ENCODE measurements at places on chromosomes 5 and 9.

DNA sequence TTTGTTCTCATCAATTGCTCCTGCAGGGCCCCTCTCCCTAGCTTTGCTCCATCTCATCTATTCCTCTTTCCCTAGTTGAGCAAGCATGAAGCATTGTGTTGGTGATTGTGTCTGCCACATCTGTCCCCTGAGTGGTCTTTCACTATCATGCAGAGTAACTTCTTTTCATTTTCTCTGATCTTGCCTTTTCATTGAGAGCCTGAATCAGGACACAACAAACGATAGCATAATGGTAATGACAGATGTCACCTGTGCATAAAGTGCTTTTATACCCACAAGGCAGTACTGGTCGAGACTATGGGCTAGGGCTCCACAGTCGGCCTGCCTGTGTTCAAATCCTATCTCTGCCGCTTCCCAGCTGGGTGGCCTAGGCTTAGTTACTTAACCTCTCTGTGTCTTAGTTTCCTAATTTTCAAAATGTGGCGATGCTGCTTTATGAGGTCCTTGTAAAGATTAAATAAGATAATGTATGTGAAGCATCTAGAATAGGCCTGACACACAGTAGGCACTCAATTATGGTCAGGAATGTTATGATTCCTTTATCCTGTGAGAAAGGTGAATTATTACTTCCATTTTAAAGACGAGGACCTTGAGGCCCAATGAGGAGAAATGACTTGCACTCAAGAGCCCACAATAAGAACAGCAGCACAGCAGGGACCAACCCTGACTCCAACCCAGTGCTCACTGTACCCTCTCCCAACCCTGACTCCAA, 137.1 kb upstream of the ZNF618 start:
- DNase-seq, result no peak

DNA sequence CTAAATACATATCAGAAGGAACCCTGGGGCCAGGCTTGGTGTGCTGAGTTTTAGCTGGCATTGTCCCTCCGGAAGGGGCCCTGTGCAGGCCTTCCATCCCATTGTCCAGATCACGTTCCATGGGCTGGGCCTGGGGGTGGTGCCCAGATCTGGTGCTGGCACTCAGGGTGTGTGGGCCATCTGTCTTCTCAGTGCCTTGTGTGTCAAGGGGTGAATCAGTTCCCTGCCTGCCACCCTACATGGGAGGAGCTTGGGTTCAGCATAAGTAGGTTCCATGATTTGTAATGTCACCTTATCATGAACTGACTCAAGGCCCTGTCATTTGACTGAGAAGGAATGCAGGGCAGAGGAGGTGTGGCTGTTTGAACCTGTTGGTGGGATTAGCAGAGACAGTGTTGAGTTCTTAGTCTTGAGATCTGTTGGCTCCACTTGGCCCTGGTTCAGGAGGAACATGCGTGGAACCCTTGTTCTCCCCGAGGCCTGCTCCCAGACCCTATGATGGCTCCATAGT, 176.8 kb downstream of the MACROH2A1 start:
- DNase-seq, result no peak

GRCh38 chr5:112935675-112936074, 13.6 kb upstream of the REEP5 start:
- DNase-seq, result no peak

- DNase-seq, result no peak
Observed at GRCh38 chr5:72555871-72556270, 48.7 kb upstream of the ZNF366 start.

DNA sequence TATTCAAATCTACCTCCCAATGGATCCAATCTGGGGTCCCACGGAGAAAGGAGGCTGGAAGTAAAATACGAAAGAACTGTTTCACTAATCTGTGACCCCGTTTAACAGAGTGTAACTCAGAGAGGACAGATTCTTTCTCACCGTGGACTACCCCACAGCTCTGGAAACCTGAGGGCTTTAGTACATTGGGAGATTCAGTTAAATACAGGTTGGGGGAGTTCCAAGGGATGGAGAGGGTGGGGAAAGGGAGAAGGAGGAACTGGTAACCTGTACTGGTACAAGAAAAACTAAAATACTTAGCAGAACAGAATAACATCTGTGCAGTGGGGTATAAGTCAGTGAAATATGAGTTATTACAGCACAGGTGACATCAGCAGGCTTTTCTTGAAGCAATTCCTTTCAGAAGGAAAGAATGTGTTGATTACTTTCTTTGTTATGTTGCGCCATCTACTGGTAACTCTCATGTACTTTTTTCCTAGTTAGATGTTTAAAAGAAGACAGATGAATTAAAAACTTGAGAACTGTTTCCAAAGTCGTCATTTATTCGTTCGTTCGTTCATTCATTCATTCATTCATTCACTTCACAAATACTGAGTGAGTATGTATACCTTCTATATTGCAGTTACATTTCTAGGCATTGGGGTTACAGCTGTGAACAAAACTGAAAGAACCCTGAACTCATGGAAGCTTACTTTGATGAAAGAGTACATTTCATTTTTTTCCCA, 30.0 kb upstream of the STOM start:
- DNase-seq, result peak; percentile 45

DNA sequence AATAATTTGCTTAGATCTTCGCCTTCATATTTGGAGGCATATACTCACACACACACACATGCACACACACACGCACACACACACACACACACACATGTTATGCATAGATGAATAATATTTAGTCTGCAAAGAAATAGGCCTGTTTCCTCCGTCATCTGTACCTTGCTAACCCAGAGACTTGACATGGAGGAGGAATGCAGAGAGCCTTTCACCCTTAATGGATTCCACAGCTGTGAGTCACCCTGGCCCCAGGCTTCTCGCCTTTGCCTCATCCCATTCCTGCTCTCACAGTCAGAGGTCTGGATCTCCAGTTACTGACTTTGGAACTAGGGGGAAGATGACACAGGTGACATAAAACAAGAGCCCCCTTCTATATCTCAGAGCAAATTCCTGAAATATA, 29.7 kb downstream of the ZNF462 start:
- peak; percentile 94 for DNase-seq

GRCh38 chr5:169697511-169697890, 60.4 kb downstream of the DOCK2 start:
- DNase-seq, result no peak

DNA sequence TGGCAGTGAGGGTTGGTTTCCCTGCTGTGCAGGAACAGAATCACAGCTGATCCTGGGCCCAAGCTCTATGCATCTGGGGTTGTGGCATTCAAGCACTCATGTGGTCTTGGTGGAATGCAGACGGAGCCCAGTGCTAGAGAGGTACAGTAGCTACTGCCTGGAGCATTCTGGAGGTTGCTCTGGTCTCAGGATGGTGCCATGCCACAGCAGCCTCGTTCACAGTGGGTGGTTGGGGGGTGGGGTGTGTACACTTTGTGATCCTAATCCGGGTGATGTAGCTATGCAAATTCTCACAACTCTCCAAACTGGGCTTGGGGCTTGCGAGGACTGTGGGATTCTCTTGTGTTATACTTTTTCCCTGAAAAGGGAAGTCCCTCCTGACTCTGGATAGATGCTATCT, 45.2 kb downstream of the FGD3 start:
- DNase-seq, result no peak

DNA sequence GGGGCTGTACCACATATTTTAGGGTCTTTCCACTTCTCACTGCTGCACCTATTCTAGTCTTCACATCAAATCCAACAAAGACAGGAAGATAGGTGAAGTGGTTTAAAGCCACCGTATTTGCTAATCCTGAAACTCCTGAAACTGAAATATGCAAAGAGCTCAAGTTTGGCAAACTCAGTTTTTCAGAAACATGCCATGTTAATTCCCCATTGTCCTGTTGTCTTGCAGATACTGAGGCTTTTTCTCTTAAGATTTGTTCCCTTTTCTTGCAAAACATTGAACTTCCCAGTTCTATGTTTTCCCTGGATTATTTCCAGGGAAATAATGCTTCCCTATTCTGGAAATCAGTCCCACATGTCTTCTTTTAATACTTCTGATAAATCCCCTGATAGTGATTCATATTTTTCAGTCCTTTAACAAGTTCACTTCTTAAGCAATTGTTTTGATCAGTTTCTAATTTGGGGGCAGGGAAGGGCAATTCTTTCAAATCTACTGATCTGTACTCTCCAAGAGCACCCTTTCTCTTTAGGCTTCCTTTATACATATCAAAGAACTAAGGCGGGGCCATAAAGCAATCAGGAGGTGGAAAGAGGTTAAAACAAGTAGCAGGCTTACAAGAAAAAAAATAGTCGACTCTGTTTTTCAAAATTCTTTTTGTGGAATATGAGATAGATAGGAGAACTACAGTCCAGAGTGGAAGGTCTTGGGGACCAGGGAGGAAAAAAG, 648.5 kb downstream of the BNC2 start:
- DNase-seq, result peak; percentile 30

- DNase-seq, result no peak
Observed at GRCh38 chr9:34989946-34990635, 546 bp downstream of the DNAJB5 start.

DNA sequence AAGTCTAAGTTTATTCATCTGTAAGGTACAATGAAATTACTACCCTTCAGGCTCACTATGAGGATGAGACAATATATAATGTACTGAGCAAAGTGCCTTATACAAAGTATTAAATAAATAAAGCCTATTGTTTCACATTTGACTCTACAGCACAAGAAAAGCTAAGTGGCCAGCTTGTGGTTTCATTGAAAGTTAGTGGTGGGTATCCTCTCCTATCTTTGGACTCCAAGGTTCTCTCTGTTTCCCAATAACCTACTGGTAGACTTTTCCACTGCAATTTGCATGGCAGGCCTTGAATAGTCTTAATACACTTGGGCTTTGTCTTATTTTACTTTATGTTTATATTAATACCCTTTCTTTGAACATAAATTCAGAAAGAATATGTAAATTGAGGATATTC, 262.7 kb downstream of the DEPDC1B start:
- no peak for DNase-seq

GRCh38 chr5:62977661-62978060, 399.0 kb downstream of the LRRC70 start:
- DNase-seq, result no peak

- no peak for DNase-seq
Observed at GRCh38 chr9:132531710-132532570, 50.5 kb upstream of the BARHL1 start.

DNA sequence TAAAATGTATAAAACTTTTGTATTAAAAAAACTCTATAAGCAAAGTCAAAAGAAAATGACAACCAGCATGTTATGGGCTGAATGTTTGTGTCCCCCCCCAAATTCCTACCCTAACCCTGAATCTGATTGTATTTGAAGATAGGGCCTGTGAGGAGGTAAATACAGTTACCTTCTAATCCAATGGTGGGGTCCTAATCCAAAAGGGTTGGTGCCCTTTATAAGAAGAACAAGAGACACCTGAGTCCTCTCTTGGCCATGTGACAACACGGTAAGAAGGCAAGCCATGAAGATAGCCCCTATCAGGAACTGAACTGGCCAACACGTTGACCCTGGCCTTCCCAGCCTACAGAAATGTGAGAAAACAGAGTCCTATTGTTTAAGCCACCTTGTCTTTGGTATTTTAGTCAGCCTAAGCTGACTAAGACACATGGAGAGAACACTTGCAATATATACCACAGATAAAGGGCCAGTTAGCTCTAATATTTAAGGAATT, 49.7 kb upstream of the AKNA start:
- no peak for DNase-seq

- peak; percentile 12 for DNase-seq
Observed at GRCh38 chr5:61805101-61805500, 473.0 kb downstream of the ZSWIM6 start.

DNA sequence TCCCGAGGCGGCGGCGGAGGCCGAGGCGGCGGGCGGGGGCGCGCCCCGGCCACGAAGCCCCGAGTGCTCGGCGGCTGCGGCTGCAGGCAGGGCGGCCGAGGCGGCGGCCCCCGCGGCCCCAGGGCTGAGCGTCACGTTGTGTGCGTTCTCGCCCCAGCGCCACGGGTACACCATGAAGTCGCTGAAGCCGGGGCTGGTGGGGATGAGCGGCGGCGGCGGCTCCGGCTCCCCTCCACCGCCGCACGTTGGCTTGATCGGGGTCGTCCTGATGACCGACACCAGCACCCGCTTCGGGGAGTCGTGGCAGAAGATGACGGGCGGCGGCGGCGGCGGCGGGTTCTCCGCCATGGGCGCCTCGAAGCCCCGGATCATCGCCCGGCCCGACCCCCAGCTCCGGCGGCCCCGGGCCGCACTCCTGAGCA, 498 bp downstream of the ZNF367 start:
- DNase-seq, result no peak
